ENCODE measurements at places on chromosomes 6 and 20.

DNA sequence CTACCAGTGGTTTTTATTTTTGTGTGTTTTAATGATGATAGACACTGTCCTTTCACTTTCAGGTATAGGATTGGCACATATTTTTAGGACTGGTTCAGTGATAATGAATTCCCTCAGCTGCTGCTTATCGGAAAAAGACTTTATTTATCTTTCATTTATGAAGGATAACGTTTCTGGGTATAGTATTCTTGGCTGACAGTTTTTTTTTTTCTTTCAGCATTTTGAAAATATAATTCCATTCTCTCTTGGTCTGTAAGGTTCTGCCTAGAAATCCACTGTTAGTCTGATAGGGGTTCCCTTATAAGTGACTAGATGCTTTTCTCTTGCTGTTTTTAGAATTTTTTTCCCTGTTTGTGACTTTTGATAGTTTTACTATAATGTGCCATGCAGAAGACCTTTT, 313.1 kb downstream of the TENT5A start:
- no peak for DNase-seq

DNA sequence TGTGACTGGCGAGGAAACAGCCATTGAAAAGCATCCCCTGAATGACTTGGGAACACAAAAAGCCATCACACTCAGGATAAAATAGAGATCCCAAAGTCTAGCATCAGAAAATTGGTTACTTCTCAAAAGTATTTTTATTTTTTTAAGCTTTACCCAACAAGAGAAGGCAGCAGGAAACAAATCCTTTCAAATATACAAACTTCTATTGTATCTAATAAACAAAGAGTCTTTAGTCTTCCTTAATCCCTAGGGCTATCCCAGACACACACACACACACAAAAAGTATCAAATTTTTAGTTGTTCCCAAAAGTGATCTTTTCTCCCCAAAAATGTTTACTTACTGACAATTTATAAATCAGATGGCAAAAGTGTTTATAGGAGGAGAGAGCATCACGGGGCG, 33.2 kb upstream of the MARCKS start:
- no peak for DNase-seq

- no peak for DNase-seq
These were observed 73.7 kb downstream of the SMLR1 start for GRCh38 chr6:130900913-130901312.

GRCh38 chr6:103269581-103269980, 1590.1 kb downstream of the HACE1 start:
- DNase-seq: no peak

DNA sequence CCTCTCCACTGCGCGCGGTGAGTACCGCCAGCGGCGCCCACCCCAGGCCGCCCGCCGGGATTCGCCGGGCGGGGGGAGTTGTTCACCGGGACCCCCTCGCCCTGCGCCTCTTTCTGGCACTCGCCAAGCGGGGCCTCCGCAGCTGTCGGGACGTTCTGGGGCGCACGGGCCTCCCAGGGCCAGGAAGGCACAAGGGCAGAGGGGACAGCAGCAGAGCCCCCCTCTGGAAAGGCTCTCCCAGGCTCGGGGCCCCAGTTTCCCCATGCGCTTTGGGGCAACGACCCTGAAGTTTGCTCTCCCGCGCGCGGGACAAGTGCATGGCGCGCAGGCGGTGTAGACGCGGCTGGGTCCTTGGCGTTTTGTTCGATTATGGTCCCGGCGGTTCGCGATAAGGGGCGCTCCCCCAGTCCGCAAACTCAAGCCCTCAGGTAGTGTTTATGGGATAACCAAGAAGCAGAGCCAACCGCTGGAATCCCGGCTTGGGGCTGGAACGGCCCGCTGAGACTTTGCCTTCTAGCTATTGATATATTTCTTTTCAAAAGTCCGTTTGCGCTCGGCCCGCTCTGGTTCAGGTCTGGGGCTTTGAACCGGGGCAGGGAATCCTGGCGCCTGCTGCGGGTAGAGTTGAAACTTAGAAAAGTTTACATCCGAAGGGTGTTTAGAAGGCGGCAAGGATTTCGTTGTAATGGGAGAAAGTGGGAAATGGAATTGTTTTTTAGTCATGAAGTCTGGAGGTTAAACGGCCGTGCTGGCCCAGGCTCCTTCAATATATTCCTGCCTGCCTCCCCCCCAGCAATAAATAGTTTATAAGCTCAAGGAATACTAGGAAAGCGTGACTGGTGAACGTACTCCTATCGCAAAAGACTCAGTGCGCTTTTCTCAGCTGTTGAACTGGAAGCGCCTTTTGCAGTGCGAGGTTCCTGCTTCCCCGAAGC, 595 bp downstream of the EYA2 start:
- no peak for DNase-seq

DNA sequence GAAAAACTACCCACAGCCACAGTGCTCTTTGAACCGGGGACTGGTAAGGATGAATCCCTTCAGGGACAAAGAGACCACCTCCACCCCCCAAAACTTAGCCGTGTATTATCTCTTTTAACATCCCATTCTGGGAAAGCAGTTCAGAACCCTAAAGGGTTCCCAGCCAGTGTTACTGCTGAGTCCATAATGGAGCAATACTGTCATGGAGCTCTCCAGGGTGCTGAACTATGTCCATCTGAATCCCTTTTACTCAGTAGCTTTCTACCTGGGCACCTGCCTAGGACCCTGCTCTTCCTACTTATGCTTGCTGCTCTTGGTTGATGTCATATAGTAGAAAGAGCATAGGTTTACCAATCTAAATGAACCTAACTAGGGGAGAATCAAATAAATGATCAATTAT, 22.3 kb upstream of the SAYSD1 start:
- DNase-seq: peak; percentile 40

- DNase-seq: no peak
These were observed 87.1 kb downstream of the COL19A1 start for GRCh38 chr6:69953491-69953890.

DNA sequence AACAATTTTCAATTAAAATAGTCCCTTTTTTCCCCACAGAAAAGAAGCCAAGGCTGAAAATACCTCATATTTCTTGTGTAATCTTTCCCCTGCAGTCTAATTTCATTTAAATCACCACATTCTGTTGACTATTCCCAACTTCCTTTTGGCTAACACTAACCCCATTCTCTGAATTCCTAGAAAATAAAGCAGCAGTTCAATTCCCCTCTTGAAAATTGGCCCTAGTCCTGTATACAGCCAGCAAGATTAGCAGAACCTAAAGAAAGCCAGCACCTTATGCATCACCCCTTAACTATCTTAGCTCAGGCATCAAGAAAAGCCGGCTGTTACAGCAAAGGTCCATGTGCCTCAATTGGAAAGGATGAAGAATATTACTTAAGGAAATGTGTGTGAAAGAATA, 69.7 kb downstream of the MDN1 start:
- no peak for DNase-seq

- DNase-seq: peak; percentile 98
These were observed 76.9 kb downstream of the STK35 start for GRCh38 chr20:2178318-2179232.

GRCh38 chr20:35502352-35502751, 27.1 kb downstream of the C20orf173 start:
- peak; percentile 58 for DNase-seq

DNA sequence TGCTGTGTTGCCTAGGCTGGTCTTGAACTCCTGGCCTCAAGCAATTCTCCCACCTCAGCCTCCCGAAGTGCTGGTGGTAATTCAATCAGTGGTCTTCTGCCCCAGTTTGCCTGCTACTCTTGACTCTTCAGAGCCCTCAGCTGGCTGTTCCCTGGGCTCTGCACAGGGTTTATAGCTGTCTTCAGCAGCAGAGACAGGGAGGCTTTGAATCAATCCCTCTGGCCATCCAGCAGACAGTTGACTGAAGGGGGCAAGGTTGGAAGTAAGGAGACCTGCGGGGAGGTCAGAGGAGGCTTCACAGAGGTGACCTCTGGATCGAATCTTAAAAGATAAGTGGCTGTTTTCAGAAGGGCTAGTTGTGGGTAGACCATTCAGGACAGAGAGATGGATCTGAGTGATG, 26.0 kb upstream of the KIF3B start:
- no peak for DNase-seq

Data from common myeloid progenitor, CD34-positive (primary cell).